ENCODE measurements at places on chromosomes 4 and X.
A peak's percentile ranks its signal among the peaks of the same experiment; 100 is the strongest.

GRCh38 chr4:113584407-113585150, 177.0 kb downstream of the CAMK2D start:
- DNase-seq = peak; percentile 92

- no peak for DNase-seq
These were observed 49.4 kb downstream of the ANXA3 start for GRCh38 chr4:78601013-78601412.

DNA sequence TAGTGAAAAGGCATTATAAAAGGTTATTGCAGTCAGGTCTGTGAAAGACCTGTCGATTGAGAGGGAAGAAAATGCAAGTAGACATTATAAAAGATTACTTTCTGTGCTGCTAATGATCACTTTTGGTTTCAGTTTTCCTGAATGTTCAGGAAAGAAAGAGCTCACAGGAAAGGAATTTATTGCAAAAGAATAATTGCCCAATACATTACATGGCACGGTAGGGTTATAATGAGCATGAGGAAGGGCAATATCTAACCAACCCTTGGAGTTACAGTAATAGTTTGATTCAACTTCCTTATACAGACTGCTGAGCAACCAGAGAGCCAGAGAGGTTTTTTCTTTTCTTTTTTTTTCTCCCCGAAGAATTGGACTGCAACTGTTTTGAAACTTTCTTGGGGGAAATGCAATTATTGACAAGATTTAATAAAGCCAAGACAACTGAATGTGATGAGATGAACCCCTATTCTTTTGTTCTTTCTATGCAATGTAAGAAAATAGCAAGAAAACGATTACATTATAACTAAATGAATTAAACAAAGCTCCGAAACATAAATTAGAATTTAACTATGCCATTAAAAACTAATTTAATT, 247.0 kb downstream of the C4orf33 start:
- DNase-seq = peak; percentile 92

GRCh38 chr4:94828882-94829281, 71.1 kb downstream of the BMPR1B start:
- DNase-seq = no peak

DNA sequence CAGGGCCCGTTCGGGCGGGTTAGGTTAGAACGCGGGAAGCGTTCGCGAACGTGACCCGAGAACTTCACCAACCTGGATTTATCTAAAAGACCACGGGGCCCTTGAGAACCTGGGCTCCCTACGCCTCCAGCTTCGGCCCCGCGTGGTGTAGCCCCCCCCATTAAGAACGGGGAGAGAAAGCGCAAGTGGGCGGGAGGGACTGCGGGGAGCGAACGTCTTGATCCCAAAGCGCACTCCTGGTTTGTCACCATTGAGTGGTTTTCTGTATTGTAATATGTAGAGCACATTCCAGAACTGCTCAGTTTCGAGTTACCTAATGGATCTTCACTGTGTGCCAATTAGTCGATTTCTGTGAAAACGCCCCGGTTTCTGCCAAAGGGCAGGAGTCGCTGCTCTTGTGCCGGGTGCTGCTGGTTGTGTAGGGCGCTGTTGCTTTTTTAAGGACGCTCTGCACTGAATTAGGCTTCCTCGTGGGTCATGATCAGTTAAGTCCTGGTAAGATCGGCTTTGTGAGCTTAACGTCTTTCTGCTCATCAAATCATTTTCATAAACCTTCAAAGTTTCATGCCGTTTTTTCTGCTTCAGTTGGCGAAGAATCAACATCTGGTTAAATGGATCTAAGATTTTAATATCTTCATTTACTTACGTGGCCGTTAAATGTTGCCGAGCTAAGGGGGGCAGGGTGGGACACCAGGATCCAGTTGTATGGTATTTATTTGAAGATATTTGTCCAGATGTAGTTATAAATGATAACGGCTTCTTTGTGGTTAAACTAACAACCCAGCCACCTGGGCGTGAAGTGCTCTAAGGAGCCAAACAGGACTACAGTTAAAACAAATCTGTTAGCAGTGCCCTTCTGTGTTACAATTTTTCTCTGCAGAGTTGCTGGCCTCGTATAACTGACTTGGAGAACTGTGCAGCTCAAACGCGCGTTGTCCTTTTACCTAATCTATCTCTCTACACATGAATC, 809 bp downstream of the MND1 start:
- DNase-seq = peak; percentile 55

DNA sequence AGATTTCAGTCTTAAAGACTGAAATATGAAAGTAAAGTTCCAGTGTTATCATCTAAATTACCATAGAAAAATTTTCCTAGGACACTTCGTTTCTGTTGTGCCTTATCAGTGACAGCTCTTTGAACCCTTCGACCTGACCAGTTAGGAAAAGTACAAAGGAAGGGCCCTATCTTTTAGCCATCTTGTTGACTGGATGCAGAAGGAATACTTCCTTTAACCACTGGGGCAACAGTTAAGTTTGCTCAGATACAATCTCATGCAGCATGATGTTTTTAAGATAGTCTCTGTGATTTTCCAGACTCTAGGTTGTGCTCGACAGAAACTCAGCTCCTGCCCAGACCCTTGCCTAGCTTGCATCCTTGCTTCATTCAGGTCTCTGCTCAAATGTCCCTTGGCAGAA, 210.5 kb upstream of the RPS6KA3 start:
- DNase-seq = no peak

DNA sequence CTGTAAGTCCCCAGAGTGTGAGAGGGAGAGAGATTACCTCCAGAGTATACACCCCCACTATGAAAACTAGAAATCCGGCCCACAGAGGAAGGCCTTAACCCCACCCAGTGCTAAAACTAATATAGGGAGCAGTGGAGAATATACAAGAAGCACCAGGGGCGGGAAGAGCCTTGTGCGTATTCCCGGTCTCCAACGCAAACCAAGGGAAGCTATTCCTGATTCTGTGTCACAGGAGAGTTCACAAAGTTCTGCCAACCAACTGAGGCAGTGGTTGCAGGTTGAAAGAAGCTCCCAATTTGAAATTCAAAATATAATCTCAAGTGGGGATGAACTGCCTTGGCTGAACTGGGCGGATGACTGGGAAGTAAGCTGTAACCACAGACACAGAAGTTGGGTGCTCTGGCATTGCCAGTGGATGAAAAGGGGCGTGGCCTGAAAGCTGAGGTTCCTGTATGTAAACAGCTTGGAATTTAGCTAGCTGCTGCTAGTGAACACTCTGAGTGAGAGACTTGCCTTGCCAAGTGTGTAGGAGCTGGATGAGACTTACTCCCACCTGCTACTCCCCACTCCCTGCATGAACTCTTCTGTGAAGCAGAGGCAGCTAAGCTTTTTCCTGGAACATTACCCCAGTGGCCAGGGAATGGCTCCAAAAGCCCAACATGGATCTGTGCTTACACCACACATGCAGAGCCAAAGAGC, 32.7 kb downstream of the ELF2 start:
- peak; percentile 71 for DNase-seq

DNA sequence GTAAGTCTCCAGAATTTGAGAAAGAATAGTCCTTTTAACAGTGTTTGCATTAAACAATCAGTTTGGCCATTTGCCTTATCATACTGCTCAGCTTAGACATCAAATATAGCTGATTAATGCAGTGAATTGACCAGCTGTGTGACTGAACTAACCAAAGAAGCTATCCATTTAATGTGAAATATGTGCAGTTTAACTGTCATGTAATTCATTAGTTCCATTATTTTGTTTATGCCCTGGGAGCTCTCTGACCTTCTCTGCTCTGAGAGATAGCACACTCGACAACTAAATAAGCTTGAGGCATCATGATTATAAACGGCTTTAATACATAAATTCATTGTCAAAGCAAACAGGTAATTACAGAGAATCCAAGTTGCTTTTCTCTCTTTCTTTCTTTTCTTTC, 324.3 kb upstream of the PCDH7 start:
- DNase-seq = no peak

DNA sequence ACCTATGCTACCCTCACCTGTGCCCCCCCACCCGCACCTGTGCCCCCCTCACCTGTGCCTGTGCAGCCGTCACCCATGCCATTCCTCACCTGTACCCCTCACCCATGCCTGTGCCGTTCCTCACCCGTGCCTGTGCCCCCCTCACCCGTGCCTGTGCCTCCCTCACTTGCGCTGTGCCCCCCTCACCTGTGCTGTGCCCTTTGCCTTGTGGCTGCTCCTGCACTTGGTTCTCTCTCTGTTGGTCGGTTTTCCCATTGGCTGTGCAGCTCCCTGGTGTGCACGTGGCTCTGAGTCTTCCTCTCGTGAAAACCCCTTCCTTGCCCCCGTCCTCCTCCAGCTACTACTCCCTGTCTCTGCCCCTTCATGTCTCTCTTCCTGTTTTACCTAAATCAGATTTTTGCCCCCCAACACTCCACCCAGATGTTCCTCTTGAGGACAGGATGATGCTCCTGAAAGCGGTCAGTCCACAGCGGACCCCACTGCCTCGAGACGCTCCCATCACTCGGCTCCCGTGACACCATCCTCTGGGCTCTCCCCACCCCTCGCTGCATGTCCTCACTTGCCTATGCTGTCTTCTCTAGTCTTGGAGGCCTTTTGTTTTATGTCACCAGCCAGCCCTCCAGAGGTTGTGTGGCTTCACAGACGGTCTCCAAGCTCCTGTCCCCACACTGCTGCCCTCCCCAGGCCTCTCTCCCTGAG, 6.8 kb downstream of the MAEA start:
- no peak for DNase-seq

DNA sequence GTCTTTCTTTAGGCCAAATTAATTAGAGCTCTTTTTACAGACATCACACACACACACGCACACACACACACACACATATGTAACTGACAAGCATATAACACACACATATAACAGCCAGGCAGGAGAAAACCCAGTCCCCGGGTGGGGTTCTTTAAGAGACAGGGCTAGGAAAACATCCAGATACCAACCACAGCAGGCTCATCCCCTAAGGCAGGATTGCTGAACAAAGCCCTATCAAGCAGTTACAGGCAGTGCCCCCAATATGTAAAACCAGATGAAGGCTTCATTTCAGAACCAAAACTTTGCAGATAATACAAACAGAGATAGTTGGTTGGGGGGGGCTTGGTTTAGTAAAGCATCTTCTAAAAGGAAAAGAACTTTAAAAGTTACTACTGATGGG, 18.0 kb upstream of the FAM47E start:
- peak; percentile 21 for DNase-seq

- no peak for DNase-seq
These were observed 17.9 kb downstream of the LRBA start for GRCh38 chr4:150997141-150997540.

- no peak for DNase-seq
These were observed 124.0 kb upstream of the S100G start for GRCh38 chrX:16526003-16526402.

DNA sequence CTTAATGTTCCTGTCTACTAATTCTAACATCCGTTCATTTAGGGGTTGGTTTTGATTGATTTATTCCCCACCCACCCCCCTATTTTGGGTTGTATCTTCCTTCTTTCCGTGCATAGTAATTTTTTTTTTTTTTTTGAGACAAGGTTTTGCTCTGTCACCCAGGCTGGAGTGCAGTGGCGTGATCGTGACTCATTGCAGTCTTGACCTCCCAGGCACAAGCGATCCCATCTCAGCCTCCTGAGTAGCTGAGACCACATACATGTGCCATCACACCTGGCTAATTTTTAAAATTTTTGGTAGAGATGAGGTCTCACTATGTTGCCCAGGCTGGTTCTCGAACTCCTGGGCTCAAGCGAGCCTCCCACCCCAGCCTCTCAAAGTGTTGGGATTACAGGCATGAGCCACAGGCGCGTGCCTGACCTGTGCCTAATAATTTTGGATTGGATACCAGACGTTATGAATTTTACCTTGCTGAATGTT, 79.9 kb downstream of the ZFX start:
- no peak for DNase-seq

DNA sequence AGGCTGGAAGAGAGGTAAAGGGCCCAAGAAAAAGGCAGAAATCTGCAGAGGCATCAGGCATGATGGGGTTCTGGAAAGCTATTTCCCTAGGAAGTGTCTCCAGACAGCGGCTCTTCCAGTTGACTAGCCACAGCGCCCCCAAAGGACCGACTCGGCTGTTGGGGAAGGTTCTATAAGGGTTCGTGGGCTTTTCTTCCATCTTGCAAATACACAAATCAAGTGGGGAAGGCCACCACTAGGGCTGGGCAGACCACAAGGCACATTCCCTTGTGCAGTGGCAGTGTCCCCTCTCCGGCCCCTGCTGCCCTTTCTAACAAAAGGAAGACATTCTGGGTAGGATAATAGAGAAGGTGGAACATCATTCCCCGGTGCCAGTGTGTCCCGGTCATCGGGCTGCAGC, 18.2 kb downstream of the BCOR start:
- DNase-seq = no peak

GRCh38 chr4:8311101-8312068, 41.8 kb downstream of the HTRA3 start:
- no peak for DNase-seq

DNA sequence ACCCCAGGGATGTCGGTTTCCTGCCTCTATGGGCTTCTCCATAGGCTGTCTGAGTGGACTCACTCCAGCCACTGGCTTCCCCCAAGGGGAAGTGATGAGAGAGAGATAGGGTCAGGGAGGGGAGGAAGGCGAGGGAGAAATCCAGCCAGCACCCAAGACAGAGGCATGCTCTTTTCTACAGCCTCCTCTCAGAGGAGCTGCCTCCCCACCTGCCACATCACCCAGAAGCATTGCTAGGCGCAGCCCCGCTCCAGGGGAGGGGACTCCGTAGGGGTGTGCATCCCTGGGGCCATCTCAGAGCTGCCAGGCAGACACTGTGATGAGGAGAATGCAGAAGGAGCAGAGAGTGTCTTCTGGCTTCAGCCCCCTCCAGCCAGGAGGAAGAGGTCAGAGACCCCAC, 109.5 kb upstream of the NKX1-1 start:
- no peak for DNase-seq

- DNase-seq = peak; percentile 13
These were observed 14.5 kb downstream of the CHRNA9 start for GRCh38 chr4:40349561-40350198.

GRCh38 chrX:107730991-107731766, 44.4 kb downstream of the TSC22D3 start:
- DNase-seq = no peak

DNA sequence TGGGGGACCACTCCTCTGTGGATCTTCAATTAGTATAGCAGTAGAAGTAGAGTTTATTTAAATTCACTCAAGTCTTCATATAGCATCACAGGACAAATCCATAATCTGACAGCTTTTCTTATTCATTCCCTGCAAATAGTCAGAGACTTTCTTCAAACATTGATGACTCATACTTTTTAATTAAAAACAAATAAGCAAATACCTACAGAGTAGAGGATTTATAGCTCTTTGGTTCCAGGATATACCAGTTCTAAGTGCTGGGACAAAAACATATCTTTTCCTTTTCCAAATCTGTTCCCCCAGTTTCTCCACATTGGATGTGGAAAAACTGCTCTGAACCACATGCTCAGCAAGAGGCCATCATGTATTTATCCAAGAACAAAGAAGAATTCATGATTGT, 24.1 kb downstream of the EMCN start:
- peak; percentile 3 for DNase-seq
